ENCODE measurements at places on chromosomes 1 and 21.

- no peak for DNase-seq
Measured at GRCh38 chr1:91807921-91808620, 77.9 kb downstream of the TGFBR3 start.

DNA sequence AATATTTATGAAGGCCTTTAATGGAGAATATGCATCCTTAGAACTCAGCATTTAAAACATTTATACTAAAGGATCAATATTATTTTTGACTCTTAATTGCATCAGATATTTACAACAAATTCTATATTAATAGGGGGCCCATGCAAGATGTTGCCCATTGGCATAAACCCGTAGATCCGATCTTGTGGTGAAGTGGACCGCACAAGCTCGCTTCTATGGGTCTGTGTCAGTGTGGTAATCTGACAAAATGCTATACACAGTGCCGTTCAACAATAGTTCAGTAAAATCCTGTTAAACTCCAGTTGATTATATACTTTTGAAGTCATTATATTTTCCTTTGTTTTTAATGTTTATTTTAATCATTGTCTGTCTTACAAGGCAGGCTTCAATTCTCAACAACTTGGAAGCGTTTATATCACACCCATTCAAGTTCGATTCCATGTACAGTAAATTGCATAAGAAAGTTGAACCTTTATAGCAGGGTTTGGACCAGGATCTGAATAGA, 809.2 kb downstream of the USP25 start:
- no peak for DNase-seq

GRCh38 chr1:24096009-24096738, 15.8 kb downstream of the MYOM3 start:
- DNase-seq, result no peak

GRCh38 chr1:89600451-89601224, 32.3 kb upstream of the LRRC8C start:
- DNase-seq, result no peak

DNA sequence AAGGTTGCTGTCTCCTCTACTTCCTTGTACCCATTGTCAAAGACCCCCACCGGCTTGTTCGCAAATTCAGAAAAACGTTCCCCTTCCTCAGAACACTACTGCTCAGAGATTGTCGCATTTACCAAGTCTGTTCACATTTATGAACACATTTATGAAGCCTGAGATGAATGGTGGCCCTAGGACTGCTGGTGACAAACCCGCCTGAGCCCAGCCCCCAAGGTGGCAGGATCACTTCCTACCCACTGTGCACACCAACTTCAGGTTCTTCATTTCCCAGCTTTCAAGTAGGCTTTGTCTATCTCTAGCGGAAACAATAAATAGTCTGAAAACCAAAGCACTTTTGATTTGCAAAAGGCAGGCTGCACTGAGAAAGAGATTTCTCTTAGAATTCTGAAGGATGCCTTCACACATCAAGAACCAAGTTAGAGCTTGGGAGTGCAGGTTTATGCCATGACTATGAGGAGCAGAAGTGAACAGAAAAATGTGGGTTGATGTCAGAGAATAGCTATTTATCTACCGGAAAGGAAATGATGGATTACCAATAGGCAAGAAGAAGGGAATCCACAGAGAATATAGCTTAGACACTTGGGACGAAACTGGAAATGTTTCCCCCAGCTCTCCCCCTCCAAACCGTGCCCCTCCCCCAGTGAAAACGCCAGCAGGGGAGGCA, 200.5 kb downstream of the TOMM20 start:
- DNase-seq, result no peak

- no peak for DNase-seq
Measured at GRCh38 chr1:114108751-114109255, 44.9 kb downstream of the SYT6 start.

DNA sequence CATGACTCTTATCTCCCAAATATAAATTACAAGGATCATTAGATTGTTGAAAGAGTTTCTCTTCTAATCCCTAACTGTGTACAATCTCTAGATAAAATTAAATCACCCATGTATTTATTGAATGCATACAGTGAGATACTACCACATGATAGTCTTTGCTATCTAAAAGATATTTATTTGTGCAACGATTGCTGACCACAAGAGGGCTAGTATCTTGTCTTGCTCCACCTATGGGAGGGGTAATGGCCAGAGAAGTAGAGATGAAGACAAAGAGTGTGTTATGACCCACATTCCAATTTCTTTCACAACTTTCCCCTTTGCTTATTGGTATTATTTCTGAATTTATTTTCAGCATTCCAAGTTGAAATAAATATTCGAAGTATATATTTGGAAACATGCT, 13.7 kb downstream of the PYHIN1 start:
- no peak for DNase-seq

DNA sequence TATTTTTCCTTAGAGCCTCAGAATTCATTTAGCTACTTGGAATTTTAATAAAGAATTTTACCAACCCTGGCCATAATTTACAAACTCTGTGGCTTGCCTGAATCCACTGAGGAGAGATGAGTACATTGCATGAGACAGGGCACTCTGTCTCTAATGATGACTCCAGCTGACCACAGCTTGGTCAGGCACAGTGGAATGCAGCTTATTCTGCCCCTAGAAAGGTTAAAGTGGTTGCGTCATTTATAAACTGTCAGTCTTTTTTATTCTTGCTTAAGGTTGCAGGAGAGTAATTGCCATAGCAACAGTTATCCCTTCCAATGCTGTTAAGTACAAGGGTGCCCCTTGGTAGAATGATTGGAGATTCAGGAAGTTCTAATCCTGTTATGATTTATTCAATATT, 28.3 kb downstream of the PDE4B start:
- DNase-seq, result no peak

DNA sequence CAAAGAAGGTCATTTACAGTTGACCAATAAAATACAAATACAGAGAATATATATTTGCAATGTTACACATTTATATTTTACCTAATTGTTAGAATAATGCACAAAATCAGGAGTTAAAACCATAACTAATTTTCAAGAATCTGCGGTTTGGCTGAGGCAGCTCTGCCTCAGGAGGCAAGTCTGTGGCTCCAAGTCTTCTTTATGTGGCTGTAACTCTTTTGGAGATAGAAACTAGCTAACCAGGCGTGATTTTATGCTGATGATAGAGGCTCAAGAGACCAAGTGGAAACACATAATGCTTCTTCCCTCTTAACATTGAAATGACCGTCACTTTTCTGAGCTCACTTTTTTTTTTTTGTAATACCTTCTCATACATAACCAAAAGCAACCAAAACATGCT, 744.7 kb upstream of the CXADR start:
- no peak for DNase-seq

- no peak for DNase-seq
Measured at GRCh38 chr1:31615414-31615813, 2.1 kb upstream of the HCRTR1 start.

DNA sequence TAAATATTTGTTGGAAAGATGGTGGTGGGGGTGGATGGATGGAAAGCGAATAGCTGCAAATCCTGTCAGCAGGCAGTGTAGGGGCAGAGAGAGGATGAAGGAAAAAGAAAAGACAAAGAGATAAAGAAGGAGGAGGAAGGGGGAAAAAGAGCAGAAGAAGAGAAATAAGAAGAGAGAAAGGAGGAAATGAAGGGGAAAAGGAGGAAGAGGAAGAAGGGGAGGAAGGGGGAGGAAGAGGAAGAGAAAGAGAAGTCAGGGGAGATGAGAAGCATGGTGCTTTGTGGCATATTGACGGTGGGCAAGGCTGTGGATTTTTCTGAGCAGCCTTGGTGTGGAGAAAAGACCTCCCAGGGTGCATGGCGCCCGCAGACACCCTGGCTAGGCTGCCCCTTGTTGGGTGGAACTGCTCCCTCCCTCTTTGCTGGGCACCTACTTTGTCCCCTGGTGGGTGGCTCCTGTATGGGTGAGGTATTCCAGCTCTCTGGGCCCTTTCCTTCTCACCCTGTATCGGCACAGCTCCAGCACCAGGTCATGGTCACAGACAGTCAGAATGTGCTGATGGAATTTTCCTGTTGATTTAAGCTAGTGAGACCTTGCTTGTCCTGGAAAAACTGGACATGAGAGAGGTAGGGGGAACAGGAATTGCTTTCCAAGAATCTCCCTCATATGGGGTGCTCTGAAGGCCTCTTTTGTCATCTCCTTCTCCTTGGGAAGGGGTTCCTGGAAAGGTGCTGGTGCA, 45.7 kb upstream of the TLR5 start:
- DNase-seq, result no peak

DNA sequence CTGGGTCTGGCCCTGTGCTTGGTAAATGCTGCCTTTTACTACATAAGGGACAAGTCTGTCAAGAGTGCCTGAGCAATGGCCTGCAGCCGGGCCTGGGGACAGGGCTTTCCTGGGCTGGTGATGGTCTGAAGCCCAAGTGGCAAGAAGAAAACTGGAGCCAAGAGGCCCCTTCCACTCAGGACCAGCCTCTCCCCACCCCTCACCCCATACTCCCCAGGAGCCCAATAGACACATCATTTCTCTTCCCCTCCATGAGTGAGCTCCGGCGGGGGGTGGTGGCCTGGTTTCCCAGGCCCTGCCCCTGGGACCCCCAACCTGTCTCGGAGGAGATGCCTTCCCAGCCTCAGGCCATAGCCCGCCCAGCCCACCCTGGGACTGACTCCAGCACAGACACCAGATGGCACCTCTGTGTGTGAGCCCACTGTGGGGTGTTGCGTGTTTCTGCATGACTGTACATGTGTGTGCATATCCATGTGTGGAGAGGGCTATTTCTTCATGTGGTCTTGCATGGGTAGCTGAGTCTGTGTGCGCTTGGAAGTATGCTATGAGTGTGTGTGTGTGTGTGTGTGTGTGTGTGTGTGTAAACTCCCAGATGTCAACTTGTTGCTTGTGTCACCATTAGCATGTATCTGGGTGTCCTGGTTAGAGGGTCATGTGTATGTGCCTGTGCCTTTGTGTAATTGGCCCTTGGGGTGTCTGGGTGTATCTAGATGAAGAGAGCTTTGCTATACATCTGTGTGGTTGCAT, 14.3 kb upstream of the LRP8 start:
- no peak for DNase-seq

DNA sequence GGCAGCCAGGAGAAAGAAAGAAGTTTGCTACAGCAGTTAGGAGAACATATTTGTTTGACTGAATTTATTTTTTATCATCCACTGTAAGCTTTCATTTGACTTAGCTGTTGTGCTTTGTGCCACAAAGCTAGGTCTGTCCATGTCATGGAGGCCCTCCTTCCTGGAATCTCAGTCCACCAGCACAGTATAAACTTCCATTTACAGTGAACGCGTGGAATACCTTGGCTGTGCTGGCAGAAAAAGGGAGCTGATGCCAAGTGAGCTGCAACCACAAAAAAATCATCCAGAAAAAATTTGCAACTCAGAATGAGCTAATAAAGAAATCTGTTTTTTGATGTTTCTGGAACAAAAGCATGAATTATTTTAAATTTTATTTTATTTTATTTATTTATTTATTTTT, 72.6 kb downstream of the ATP6V1G3 start:
- DNase-seq, result no peak

DNA sequence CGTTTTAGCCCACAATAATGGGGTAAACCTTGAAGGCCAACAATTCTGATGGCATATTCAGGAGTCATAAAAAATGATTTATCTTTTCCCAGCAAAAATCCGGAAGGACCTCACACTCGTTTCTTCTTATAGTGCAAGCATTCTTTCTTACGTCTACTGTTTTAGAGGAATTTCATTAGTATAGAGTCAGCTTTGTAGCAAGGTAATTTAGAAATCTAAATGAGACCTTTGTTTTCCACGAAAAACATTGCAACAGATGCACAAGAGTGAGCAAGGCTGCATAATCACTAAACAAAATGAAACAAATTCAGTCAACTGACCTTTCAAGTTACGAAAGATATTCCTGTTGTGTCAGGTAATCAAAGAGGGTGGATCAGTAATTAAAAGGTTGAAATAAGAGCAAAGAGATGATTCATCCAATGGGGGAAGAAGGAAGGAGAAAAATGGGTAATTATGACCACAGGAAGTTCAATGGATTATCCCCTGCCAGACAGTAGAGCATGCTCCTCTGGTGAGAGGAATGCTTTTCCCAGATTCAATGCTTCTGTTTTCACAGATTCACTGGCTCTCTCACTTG, 560 bp upstream of the CSDE1 start:
- no peak for DNase-seq

GRCh38 chr1:18414321-18414720, 66.4 kb upstream of the KLHDC7A start:
- no peak for DNase-seq
